OCI-M1 (cell line): ENCODE measurements at places on chromosomes 4 and X.

DNA sequence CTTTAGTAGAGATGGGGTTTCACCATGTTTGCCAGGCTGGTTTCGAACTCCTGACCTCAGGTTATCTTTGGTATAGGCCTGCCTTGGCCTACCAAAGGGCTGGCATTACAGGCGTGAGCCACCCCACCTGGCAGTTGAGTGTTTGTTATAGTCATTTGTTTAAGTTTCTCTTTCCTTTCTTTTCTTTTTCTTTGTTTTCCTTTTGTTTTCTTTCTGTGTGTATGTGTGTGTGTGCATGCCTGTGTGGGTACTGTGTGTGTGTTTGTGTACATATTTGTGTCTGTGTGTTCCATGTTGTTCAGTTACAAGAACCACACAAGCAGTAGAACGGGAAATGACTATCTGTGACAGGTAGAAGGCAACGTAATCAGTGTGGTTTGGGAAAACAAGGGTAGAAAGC, 624.9 kb downstream of the FSTL5 start:
- no peak for DNase-seq

DNA sequence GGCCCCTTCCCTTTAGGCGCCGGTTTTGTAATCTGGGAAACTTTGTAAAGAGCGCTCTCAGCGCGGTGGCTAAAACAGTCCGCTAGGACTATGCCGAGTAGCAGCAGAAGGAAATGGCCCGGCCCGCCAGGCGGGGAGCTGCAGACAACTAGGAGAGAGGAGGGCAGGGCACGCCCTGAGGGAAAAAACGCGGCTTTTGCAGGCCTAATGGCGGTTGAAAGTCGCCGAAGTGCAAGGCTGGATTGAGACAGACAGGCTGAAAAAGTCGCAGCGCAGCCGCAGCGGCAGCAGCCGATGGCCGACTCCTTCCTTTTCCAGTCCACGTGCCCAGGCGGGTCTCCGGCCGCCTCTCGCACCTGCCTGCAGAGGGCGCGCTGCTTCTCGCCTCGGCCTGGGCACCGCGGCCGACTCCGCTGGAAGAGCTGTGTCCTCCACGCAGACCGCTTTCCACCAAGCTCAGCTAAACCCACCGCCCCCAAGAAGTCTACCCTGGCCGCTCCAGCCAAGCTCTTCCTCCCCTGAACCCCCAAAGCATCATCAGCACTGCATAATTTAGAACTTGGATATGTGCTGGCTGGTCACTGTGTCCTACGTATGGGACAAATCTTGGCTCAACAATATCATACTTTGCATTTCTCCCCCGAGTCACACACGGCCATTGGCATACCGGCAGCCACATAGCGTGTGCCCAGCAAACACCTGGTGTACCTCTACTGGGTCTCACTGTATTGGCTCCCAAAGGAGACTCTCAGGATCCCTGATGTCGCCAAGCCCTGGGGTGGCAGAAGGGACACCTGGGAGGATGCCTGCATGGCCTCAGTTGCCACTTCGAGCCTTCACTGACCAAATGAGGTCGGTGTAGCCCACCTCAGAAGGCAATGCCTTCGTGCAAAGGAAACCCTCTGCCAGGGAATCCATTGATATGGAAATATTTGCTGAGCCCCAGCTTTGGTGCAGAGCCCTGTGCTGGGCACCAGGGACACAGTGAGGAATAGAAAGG, 14.5 kb downstream of the SLC25A5 start:
- DNase-seq, result peak; percentile 64

GRCh38 chr4:15794905-15795304, 16.8 kb downstream of the CD38 start:
- no peak for DNase-seq

GRCh38 chrX:152932598-152933175, 34.8 kb downstream of the ZNF185 start:
- no peak for DNase-seq

GRCh38 chr4:100060765-100061416, 110.8 kb upstream of the H2AZ1 start:
- no peak for DNase-seq

DNA sequence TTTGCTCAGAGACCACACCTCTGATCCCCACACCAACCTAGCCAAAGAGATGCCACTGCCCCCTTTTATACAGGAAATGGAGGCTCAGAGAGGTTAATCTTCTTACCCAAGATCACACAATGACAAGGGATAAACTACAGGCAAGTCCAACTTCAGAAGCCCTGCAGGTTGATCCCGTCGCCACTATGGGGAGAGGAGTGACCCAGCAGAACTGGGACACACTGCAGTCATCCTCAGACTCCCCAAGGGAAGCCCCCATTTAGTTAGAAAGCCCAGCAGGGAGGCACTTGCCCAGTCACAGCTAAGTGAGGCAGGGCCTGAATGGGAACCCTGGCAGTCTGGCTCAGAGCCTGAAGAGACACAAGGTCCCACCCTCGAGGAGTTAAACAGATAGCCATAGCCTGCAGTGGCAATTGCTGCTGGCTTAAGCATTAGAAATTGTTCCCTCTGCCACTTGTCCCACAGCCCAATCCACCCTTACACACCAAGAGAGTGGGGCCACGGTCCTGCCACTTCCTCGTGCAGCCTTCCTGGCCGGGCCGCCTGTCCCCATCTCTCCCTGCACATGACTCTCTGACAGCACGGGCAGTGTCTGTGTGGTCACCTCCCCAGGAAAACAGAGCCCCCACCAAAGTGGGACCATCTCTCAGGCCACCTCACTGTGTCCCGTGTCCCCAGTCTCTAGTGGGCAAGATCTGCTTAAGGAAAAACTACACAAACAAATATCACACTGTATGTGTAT, 2.7 kb downstream of the JAKMIP1 start:
- no peak for DNase-seq

- no peak for DNase-seq
Observed at GRCh38 chr4:15672101-15672500, 9.5 kb upstream of the FAM200B start.

GRCh38 chr4:153222707-153223426, 18.6 kb downstream of the TRIM2 start:
- peak; percentile 78 for DNase-seq

DNA sequence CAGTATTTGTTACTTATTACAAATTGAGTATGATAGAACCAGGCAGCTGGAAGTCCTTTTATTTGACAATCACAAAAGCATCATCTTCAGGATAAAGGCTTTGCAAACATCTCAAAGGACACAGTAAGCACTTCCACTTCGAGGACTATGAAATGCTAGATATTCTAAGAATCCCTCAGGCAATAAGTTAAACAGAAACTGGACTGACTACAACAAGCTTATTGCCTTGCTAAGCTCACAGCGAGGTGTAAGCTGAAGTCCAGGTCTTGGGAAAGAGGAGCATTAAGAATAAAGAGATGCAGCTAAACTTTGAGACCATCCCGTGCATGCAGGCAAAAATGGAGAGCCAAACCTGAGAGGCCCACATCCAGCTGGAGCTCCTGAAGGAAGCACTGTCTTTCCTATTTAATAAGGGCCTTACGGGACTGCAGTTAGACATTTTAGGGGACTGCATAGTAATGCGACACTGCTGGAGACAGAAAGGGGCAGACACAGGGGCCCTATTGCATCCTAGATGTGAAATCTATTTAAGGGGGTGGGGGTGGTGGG, 38.7 kb downstream of the DCHS2 start:
- DNase-seq, result no peak
